ENCODE measurements at places on chromosomes 13 and 19.

GRCh38 chr19:48481846-48482639 lies 12.9 kb downstream of the CYTH2 start:
- no peaks in the 10 kb centered on the region for H3K36me3 ChIP-seq
- no peak for DNase-seq
- H3K4me3 ChIP-seq = no peak overlapping the region

GRCh38 chr13:93001866-93002461 lies 224.6 kb upstream of the GPC6 start:
- no peaks in the 10 kb centered on the region for H3K36me3 ChIP-seq
- H3K4me1 ChIP-seq = no peaks in the 10 kb centered on the region
- DNase-seq = no peak
- no peak overlapping the region for H3K4me3 ChIP-seq
- H3K27me3 ChIP-seq = no peaks in the 10 kb centered on the region

- H3K36me3 ChIP-seq = peaks cover 11% of the 10 kb centered on the region
- H3K4me3 ChIP-seq = no peak overlapping the region
- no peak for DNase-seq
- no peak overlapping the region for H3K27ac ChIP-seq
- no peaks in the 10 kb centered on the region for H3K4me1 ChIP-seq
Observed at GRCh38 chr13:77740931-77741596, 43.6 kb downstream of the SLAIN1 start.

GRCh38 chr19:679418-680286 lies 3.5 kb downstream of the FSTL3 start:
- no peaks in the 10 kb centered on the region for H3K27me3 ChIP-seq
- no peaks in the 10 kb centered on the region for H3K4me1 ChIP-seq
- H3K27ac ChIP-seq = peak overlapping the region; percentile 52
- peak overlapping the region; percentile 73 for H3K4me3 ChIP-seq

All from aorta (tissue), 5 donors.